ENCODE measurements at places on chromosomes 2 and 18. TPM values are rescaled to one million over a fixed set of nuclear protein-coding genes. Genes with fewer than 3 reads are reported as not detected.

The BOLL gene
- total RNA-seq: not detected

The CCDC141 gene
- not detected for total RNA-seq

The RNF125 gene
- total RNA-seq: 0.59 TPM

DNA sequence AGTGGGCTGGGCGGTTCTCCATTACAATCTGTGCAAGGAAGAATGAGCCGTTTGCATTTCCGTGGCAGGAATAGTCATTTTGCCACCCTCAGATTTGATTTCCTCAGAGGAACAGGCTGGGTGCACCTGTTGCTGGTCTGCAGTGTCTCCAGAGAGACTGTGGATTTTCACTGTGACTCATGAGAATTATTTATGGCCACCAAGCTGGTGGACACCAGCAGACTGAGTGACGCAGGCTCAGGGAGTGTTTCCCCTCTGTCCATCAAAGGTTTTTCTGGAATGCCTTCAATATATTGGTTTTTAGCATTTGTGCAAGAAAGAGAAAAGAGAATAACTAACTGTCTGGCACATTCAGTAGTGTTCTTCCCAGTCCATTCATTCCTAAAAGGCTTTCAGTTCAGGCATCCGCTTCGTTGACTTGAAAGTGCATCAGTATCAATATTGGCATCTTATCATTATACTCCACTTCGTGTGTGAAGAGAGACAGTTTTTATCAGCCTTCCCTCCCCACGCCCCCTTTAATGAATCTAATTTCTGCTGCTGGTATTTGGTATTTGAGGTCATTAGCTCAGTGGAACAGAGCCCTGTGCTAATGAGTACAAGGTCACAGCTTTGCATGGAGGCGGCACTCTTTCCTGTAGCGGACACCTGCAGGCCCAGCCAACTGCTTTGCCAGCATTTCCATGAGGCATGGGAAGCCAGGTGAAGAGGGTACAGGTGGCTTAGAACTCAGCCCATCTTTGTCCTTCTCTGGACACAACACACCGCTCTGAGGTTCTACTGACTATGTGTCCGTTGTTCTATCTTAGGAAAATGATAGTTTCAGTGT is 39.9 kb downstream of the PRKCE start:
- DNase-seq: no peak

The TNS1 gene
- total RNA-seq: 45.7 TPM
